ENCODE measurements at places on chromosomes 1 and 21.

GRCh38 chr1:225736437-225737098 lies 41.1 kb upstream of the SRP9 start:
- DNase-seq, result no peak

- DNase-seq, result peak; percentile 28
Observed at GRCh38 chr1:214123061-214123784, 135.4 kb downstream of the PROX1 start.

DNA sequence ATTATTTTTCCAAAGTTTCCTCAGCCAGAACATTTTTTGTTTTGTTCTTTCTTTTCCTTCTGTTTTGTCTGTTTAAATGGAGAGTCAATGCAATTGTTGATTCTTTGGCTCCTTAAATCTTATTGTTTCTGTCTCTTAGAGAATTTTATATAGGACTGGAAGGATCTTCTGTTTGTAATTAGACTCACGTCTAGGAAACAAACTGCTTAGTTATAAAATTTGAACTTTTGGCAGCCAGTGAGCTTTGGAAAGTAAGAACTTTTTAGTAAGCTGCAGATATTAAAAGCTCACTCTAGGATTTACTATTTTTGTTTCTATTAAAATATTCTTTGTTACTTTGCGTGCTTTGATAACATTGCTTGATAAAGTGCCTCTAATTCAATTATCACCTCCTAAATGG lies 109.8 kb upstream of the HNRNPU start:
- DNase-seq, result no peak

DNA sequence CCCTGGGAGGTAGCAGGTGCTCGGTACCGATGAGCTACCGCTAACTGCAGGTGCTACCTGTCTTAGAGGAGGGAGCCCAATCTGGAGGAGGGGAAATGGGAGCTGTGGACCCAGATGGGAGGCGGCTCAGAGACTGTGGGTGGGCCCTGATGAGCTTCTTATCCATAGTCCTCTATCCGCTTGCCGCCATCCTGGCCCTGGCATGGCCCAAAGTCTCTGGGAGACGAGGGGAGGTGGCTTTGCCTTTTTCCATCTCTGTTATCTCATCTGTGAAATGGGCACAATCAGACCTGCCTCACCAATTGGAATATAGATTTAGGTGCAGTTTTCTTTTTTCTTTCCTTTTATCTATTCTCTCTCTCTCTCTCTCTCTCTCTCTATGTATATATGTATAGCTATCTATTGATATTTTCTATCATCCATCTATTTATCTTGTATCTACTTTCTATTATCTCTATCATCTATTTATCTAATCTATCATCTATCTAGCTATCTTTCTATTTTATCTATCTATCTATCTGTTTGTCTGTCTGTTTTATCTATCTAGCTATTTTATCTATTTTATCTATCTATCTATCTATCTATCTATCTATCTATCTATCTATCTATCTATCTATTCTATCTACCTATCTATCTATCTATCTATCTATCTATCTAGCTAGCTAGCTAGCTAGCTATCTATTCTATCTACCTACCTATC lies 16.5 kb downstream of the TNFRSF1B start:
- no peak for DNase-seq

DNA sequence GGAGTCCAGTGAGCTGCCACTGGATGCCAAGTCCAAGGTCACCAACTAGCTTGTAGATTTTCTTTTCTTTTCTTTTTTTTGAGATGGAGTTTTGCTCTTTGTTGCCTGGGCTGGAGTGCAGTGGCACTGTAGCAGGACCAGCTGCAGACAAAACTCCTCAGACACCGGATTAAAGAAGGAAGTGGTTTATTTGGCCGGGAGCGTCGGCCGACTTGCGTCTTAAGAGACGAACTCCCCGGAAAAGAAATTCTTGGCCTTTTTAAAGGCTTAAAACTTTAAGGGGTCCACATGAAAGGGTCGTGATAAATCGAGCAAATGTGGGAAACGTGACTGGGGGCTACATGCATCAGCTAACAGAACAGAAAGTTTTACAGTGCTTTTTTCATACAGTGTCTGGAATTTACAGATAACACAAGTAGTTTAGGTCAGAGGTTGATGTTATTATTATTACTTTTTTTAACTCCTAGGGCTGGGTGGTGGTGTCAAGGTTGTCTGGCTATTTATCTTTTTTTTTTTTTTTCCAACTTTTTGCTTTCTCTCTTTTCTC lies 36.4 kb upstream of the CFAP126 start:
- DNase-seq, result no peak

GRCh38 chr1:55894521-55894920 lies 679.4 kb upstream of the USP24 start:
- no peak for DNase-seq

- no peak for DNase-seq
Observed at GRCh38 chr1:212920896-212921295, 29.4 kb upstream of the VASH2 start.

- no peak for DNase-seq
Observed at GRCh38 chr1:214219902-214220301, 61.1 kb upstream of the SMYD2 start.

GRCh38 chr21:16865632-16866031 lies 647.2 kb upstream of the CXADR start:
- no peak for DNase-seq

- DNase-seq, result no peak
Observed at GRCh38 chr1:26784886-26785285, 2.9 kb upstream of the PIGV start.

DNA sequence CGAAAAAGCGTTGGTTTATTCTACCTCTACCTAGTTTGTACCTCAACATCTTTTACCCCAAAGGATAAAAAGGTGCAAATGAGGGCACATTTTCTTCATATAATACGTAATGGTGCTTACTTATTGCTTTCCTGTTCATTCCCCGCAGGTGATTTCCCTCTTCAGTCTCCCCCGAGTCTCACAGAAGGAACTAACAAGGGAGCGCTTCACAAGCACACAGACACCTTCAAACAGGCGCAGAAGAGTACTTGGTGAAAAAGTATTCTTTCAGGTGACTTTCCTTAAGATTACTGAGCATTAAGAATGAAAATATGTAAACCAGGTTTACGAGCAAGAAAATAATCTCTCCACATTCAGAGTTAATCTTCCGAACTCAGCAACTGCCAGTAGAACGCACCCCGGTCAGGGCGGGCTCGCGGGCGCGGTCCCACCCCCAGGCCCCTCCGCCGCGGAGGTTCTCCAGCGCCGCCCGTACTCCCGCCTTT lies 511 bp upstream of the RABGAP1L start:
- peak; percentile 67 for DNase-seq

GRCh38 chr1:111837393-111837792 lies 81.7 kb downstream of the DDX20 start:
- no peak for DNase-seq

GRCh38 chr1:12715896-12716437 lies at the start of gene AADACL3:
AADACL3 (plus strand) TSS chr1:12716110; CDS start chr1:12716177, 67 bp downstream.
- no peak for DNase-seq

DNA sequence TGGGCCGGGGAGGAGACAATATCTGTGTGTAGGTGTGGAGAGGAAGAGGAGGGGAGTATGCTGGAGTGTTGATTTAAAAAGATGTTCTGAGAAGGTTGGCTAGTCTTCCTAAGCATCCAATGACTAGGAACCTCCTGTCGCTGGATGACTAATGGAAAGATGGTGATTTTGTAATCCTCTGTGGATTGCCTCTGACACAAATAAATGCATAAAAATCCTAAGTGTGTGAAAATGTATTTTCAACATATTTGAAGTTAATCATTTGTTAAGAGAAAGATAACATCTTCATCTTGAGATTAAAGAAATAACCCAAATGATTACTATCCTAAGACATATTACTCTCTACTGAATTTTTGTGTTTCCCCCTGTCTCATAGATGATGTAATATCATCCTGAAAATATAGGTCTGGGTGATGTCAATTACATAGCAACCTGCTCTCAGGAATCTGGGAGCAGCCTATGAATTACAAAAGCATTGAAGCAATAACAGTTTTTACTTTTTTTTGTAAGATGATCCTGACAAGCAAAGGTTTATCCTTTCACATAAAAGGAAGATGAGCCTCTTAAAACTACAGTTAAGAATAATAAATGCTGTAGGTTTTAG lies 220.5 kb upstream of the MAP1LC3C start:
- DNase-seq, result no peak

GRCh38 chr1:117301901-117302300 lies 65.3 kb upstream of the MAN1A2 start:
- no peak for DNase-seq

DNA sequence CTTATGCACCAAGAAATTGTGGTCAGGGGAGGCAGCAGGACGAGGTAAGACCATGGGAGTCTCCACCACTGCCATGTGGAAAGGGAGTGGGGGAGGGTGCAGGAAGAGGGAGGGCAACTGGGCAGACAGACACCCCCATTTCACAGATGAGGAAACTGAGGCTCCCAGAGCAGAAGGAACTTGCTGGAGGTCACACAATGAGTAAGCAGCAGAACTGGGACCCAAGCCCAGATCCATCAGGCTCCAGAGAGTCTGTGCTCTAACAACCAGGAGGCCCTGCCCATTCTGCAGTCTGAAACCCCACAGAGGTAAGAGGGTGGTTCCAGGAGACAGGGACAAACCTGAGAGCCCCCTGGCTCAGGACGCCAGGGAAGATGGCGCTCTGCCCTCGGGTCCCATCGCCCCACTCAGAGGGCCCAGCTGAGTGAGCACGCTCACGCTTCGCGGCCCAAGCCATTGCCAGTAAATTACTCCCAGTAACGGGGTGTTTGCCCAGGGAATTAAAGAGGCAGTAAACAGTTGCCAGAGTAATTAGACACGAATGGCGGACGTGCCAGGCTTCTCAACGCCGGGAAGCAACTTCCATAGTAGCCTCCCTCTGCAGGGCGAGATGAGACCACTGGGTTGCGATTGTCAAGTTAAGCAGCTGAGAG lies 59.2 kb downstream of the MATN1 start:
- DNase-seq, result no peak

- DNase-seq, result no peak
Observed at GRCh38 chr1:151915061-151915686, 5.9 kb upstream of the THEM4 start.

GRCh38 chr1:245095903-245096302 lies 58.9 kb upstream of the KIF26B start:
- DNase-seq, result no peak

DNA sequence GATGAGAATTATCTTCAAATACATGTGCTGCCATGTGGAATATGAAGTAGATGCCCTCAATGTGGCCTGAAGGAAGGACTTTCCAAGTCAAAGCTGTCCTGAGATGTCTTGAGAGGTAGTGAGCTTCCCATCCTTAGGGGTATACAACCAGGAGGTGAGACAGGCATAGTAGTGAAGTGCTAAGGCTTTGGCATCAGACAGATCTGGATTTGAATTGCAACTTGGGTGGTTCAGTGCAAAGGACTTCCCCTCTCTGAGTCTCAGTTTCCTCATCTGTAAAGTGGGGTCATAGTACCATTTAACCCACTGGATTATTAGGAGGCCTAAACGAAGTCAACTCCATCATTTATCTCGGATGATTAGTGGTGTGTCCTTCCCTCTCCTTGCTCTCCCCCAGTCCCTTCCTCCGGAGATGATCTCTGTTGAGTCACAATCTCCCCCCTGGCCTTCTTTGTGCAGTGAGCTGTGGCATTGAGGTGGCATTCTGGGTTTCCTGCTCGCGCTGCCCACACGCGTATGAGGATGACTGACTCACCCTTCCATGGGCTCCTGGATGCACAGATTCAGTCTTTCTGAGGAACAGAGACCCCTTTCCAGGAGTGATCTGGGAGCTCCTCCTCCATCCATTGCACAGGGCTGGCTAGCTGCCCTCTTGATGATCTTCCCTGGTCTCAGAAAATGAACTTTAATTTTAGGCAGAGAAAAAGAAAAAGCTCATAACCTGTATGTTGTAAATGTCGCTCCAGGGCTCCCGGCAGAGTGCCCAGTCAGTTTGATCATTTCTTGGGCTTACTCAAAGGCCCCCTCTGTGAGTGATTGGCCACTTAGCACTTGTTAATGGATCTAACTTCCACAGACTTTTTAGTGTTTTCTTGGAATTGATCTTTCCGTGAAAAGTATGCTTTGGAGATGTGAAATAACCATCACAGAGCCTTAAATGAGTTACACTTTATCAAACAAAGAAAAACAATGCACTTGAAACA lies 354.6 kb downstream of the PTPRU start:
- DNase-seq, result no peak

DNA sequence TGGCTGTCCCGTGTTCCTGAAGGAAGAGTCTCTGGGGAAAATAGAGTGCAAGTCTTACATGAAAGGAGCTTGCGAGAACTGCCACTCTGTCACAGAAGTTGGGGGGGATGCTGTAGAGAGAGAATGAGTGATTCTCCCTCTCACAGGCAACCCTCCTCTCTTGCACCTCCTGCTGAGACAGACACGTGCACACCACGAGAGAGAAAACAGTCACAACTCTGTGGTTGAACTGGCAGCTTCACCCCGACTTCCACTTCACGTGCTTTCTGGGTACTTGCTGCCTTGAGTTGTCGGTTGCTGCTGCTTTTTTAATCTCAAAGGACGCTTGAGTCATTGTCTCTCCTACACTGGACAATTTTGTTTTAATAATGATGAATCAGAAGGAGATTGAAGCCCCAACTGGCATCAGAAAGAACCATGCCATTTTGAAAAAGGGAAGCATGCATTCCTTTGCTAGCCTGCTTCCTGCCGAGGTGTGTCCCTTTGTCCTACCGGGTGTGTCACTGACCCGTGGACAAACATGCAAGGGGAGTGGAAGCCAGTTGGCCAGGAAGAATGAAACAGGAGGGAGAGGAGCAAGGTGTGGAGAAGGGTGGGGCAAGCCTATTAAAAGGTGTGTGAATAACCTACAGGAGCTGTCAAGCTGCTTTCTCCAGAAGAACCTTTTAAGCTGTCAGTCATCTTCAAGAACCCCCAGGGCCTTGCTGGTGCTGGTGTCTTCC lies 164.2 kb downstream of the CACNA1E start:
- no peak for DNase-seq

DNA sequence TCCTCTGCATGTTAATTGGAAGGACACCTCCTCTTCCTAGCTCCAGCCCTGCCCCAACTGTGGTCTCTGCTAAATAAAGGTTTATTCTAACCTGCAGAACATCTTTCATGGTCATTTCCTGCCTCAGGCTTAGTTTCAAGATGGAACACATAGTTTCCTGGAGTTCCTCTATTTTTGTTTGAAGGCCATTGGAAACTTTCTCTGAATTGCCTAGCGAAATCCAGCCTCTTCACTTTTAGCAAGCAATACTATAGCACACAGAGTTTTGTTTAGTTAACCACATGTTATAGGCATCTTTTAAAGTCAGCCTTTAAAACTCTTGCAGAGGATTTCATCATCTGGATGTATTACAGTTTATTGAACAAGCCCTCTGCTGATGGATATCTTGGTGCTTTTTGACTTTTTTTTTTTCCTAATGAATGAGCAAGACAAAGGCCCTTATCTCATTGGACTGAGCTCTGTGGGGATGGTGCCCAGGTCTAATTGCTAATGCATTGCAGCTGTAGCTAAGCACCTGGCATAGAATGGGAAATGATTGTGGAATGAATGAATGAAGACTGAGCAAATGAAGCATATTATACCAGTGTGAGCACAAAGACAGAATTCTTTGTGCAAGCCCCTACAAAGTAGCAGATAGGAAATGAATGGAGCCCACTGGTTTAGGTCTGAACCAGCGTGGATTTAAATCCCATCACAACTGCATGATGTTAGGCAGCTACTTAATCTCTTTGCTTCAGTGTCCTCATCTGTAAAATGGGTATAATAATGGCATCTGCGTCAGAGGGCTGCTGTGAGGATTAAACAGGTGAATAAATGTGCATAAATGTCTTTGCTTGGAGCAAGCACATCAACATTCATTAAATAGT lies 641 bp upstream of the CFAP107 start:
- DNase-seq, result no peak

- DNase-seq, result no peak
Observed at GRCh38 chr1:87560601-87561360, 232.1 kb downstream of the LMO4 start.

All from CD4-positive, alpha-beta T cell treated with Interleukin-12 subunit alpha and Interleukin-12 subunit beta, for 1 hour (primary cell).